Stimulated activated CD8-positive, alpha-beta memory T cell treated with anti-CD3 and anti-CD28 coated beads, Interleukin-2, amount 100 ng/mL, for 48 hours (primary cell): ENCODE measurements at places on chromosomes 7 and 10.

DNA sequence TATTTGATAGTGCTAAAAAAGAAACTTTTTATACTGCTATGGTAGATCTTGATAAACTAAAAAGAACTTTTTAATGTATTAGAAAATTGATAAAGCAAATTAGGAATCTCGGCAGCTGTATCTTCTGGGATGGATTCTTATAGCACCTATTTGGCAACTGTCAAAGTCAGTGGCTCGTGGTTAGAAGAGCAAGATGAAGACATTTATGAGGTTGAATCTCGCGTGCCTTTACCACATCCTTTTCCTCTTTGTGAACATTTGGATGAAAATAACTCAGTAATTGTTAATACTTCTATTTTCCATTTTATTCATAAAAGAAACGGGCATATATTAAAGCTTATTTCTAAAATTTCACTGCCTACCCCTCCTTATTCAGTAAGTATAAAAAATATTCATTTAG lies 76.2 kb downstream of the CYP51A1 start:
- DNase-seq: no peak

DNA sequence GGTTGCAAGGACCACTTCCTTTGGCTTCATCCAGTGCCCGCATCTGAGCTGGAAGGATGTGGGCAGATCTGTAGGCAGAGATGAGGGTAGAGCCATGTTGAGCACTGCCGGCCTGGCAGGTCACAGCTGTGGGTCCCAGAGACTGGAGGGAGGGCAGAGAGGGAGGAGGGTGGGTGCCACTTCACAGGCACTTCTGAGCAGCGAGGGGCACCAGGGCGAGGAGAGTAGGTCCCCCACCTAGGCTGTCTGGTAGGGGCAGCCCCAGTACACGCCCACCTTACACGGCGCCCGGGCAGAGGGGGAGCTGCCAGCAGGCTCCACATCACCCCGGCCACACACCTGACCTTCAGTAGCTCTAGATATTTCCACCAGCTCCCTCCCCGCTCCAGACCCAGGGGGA lies 473.0 kb upstream of the FOXK1 start:
- DNase-seq: no peak

GRCh38 chr7:17781491-17782215 lies 158.6 kb downstream of the SNX13 start:
- no peak for DNase-seq

DNA sequence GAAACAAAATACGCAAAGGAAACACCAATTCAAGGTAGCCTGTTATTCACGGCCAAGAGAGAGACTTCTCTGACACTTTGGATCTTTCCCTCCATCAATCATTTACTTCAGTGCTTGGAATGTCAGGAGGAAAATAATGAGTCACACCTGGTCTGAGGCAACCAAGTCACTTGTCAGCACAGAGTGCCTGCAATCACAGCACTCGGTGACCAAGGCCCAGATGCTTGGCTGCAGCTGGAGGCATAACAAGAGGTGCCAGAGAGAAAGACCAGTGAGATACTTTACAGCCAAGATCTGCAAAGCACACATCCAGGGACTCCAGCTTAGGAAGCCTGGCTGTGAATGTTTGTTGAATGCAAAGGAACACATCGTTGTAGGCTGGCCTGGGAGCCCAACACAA lies 33.9 kb downstream of the ASB13 start:
- no peak for DNase-seq

GRCh38 chr7:151018421-151019129 lies 5.7 kb downstream of the ATG9B start:
- DNase-seq: no peak

DNA sequence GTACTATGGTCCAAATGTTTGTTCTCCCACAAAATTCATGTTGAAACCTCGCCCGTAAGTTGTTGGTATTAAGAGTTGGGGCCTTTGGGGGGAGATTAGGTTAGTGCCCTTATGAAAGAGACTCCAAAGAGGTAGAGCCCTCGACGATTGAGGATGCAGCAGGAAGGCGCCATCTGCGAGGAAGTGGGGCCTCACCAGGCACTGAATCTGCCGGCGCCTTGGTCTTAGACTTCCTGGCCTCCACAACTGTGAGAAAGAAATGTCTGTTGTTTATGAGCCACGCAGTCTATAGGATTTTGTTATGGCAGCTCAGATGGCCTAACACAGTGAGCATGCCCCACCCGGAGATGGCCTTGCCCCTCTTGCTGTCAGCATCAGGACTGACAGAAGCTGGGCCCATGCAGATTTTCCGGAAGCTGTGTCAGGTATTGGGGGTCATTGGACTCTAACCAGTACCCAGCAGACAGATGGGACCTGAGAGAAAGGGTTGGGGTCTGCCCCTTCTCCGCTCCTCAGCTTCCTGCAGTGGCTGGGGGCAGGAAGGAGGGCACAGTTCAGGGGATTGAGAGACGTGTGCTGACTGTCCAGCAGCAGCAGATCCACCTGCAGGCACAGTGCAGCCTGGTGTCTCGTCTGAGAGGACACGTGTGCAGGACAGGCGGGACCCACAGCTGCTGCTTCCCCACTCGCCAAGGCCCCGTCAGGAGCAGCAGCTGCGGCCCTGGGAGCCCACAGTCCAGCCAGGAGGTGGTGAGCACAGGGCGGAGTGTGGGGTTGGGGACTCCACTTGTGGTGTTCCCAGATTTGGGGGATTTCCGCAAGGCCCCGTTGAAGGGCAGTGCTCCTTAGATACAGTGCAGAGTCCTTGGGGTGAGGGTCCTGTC lies 47.8 kb downstream of the MGMT start:
- no peak for DNase-seq

- DNase-seq: no peak
These were observed at the start of gene CTNNA3 for GRCh38 chr10:67696029-67696428. TSS of gene CTNNA3 (minus strand) at chr10:67696195.

DNA sequence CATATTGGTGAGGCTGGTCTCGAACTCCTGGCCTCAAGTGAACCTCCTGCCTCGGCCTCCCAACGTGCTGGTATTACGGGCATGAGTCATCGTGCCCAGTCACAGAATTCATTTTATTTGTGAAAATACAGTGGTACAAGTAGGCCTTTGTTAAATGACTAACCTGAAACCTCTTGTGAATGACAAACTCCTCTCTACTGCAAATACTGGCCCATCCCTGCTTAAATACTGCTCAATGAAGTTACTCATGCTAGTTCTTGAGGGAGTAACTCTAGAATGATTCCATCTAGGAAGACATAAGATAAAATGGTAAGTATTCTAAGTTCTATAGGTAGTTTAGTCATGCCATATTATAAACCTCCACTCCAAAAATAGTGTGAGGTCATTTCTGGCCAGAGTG lies 80.7 kb downstream of the UBE2H start:
- no peak for DNase-seq

GRCh38 chr7:87140271-87140748 lies 11.9 kb upstream of the DMTF1 start:
- DNase-seq: no peak

DNA sequence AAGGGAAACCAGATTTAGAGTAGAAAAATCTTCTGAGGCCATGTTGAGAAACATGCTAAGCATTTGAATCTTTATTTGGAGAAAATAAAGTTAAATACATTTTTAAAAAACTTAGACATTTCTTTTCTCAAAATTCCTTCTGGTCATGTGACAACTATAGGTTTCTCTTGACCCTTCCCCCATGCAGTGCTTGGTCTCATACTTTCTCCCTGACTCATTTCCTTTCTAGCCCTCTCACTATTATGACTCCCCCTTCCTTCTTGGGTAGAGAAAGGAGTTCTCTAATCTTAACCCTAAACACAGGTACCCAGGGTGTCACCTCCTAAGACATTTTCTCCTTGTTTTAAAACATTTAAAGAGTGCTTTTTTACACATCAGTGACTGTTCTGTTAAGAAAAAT lies 179.5 kb upstream of the TMEM106B start:
- DNase-seq: no peak

- DNase-seq: no peak
These were observed 27.9 kb upstream of the PPP2R2D start for GRCh38 chr10:131872827-131873375.

- DNase-seq: no peak
These were observed 96.6 kb downstream of the ZNF248 start for GRCh38 chr10:37760817-37761216.

DNA sequence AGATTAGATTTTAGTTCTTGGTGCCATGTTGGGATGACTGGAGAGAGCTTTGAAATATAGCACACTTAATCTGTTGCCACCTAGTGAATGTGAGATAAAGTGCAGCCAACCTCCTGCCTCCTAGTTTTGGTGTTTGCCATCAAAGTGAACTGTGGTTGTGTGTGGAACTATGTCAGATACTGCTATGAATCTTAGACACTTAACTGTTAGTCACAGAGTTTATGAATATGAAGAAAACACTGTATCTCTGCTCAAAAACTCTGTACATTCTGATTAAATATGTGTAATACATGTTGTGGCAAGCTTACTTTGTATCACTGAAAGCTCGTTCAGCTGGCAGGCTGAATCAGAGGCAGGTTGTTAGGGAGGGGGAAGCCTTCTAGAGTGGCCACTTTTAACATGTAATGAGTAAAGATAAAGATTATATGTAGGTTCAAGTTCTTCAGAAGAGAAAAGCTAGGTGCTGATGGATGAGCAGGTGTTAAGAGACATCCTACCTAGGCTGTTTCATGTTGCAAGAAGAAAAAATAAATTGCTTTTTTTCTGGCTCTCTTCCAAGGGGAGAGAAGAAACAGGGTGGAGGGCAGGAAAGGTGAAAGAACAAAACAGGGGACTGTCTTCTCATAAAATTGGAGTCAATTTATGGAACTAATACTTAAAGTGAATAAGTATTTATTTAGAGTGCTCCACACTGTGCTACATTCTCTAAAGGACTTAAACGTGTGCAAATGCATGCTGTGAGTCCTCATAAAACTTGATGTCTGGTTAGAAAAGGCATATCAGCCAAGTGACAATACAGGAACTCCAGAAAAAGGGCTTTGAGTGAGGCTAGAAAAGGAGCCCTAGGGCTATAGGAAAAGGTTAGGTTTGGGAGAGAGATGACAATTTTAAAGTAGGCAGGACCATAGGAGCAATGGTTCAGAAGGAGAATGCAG lies 14.1 kb upstream of the LAMB1 start:
- DNase-seq: no peak

DNA sequence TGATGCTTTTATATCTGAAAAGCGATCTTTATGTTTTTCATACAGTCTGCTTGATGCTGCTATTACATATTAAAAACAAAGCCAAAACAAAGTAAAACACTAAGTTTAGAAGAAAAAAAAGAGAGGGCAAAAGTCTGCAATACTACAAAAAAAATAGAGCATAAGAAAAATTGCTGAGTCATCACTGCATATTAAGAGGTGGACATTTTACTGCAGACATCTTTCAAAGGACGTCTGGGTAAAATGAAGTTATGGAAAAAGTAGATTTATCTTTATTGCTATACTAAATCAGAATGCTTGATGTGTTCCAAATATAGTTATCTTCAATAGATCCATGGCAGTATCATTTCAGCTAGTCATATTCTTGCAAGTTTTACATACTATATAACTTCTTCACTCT lies 172.0 kb downstream of the MAGI2 start:
- no peak for DNase-seq
